Muscle of arm (tissue), 14 donors: ENCODE measurements at places on chromosomes 2 and 18.

- no peak for DNase-seq
Observed at GRCh38 chr2:20612925-20613916, 37.7 kb downstream of the HS1BP3 start.

DNA sequence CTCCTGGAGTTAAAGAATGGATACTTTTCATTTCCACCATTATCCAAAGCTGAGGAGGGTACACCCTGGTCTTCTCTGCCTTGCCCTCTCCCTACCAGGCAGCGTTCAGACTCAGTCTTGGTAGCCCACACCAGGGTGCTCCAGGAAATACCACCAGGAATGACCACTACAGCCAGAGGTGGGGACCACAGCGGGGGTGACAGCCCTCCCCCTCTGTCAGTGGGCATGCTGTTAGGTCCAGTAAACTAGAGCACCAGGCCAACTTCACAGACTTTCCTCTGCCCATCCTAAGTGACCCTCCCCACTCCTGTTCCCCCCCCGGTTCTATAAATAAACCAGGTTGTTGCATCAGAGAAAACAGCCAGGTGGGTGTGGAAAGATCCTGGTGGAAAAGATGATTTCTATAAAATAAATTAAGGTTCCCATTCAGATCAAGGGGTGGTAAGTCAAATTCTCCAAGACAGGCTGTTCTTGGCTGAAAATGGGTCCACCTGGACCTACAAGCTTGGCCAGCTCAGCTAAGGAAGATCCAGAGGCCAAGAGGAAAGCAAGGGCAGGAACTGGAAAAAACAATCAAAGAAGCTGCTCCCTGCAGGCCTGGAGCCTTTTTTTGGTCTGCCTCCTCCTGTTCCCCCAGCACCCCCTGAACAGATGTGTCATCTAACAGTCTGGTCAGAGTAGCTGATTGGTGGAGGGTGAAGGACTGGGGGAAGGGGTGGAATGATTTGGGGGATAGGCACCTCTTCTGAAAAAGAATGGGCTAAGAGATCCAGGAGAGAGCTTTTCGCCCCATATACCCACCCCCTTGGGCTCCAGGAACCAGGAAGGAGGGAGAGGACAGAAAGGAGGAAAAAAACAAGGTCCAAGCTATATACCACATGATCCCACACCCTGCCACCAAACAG is 2.3 kb downstream of the RAB11FIP5 start:
- peak; percentile 59 for DNase-seq

GRCh38 chr18:74715306-74715705 is 117.6 kb downstream of the ZNF407 start:
- no peak for DNase-seq

DNA sequence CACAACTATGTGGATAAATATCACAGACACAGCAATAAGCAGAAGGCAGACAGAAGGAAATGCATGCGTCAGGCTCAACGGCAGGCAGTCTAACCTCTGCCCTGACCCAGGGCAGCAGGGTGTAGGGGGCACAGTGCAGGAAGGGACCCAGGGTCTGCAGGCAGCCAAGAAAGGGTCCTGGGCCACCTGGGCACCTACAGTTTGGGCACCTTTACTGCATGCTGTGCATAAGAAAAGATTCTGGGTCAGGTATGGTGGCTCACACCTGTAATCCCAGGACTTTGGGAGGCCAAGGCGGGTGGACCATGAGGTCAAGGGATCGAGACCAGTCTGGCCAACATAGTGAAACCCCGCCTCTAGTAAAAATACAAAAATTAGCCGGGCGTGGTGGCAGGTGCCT is 17.7 kb downstream of the PASK start:
- DNase-seq, result no peak

- DNase-seq, result no peak
Observed at GRCh38 chr2:120831891-120832290, 96.2 kb downstream of the GLI2 start.

DNA sequence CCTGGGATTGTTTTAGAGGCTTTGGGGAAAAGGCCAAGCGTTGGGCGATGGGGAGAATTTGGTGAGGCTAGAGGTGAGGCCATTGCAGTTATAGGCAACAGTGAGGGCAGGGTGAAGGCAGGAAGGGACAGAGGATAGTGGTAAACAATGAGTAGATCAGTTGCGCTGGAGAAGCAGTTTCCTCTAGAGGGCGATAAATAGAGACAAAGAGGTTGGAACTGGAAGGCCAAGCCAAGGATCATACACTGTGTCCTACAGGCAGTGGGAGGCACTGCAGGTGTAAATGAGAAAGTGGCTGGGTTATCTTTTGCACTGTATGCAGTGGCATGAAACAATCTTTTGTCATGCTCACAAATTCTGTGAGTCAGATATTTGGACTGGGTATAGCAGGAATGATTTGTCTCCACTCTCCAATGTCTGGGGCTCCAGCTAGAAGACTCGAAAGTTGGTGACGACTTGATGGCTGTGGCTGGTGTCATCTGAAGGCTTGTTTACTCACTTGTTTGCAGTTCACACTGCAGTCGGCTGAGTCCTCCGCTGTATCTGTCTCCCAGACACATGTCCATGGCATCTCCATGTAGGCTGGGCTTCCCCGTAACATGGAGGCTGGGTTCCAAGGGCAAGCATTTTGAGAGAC is 82.1 kb downstream of the TNP1 start:
- no peak for DNase-seq

- no peak for DNase-seq
Observed at GRCh38 chr2:181483876-181484275, 26.7 kb downstream of the ITGA4 start.

DNA sequence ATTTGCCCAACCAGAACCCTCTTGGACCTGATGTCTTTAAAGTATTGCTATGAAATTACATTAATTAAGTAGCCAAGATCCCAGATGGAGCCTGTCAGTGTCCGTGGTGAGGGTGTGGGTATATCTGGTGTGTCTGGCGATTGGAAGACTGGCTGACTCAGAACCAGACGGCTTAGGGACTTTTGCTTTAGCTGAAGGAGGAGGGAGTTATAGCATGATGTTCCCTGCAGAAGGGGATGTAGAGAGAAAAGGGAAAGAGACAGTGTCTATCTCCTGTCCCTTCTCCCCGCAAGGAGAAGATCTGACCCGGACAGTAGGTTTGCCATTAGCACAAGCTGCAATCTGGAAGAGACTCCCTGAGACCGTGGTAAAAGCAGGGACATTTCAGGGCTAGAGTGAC is 60.6 kb downstream of the POU3F3 start:
- DNase-seq, result no peak

DNA sequence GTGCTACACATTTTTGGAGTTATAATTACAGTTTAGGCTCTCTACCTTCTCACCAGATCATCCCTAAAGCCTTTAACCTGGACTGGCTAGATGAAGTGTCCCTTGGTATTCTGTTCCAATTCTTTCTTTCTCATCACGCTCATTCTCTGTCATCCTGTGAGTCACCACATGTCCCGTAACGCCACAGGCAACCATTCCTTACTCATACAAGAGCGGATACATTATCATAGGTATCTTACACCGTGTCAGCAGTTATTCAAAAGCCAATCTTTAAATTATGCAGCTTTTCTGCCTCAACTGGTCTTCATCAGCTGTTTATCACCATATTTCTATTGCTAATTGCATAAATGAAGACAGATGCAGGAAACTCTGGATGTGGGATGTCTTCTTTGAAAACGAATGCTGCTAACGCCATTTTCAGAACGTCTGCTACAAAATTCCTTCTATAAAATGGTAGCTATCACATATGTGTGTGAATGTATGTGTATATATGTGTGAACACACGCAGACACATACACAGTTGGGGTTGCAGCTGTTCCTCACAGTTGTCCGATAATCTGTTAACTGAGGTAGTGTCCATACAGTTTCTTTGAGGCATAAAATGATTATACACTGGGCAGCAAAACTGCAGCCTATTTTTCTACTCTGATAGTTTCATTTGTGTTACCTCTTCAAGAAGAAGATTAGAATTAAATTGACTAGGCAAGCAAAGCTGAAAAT is 47.9 kb downstream of the EML6 start:
- no peak for DNase-seq

GRCh38 chr2:47221946-47222345 is 66.8 kb upstream of the STPG4 start:
- no peak for DNase-seq

GRCh38 chr2:48808311-48808710 is 52.8 kb upstream of the LHCGR start:
- no peak for DNase-seq

DNA sequence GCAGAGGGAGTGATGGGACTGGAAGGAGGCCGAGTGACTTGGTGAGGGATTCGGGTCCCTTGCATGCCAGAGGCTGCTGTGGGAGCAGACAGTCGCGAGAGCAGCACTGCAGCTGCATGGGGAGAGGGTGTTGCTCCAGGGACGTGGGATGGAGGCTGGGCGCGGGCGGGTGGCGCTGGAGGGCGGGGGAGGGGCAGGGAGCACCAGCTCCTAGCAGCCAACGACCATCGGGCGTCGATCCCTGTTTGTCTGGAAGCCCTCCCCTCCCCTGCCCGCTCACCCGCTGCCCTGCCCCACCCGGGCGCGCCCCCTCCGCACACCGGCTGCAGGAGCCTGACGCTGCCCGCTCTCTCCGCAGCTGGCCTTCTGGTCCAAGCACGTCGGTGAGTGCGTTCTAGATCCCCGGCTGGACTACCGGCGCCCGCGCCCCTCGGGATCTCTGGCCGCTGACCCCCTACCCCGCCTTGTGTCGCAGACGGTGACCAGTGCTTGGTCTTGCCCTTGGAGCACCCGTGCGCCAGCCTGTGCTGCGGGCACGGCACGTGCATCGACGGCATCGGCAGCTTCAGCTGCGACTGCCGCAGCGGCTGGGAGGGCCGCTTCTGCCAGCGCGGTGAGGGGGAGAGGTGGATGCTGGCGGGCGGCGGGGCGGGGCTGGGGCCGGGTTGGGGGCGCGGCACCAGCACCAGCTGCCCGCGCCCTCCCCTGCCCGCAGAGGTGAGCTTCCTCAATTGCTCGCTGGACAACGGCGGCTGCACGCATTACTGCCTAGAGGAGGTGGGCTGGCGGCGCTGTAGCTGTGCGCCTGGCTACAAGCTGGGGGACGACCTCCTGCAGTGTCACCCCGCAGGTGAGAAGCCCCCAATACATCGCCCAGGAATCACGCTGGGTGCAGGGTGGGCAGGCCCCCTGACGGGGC is 4.6 kb downstream of the PROC start:
- no peak for DNase-seq

- DNase-seq, result no peak
Observed at GRCh38 chr2:113877711-113878598, 11.9 kb upstream of the ACTR3 start.

GRCh38 chr2:66433945-66434678 is 813 bp upstream of the MEIS1 start:
- peak; percentile 76 for DNase-seq

DNA sequence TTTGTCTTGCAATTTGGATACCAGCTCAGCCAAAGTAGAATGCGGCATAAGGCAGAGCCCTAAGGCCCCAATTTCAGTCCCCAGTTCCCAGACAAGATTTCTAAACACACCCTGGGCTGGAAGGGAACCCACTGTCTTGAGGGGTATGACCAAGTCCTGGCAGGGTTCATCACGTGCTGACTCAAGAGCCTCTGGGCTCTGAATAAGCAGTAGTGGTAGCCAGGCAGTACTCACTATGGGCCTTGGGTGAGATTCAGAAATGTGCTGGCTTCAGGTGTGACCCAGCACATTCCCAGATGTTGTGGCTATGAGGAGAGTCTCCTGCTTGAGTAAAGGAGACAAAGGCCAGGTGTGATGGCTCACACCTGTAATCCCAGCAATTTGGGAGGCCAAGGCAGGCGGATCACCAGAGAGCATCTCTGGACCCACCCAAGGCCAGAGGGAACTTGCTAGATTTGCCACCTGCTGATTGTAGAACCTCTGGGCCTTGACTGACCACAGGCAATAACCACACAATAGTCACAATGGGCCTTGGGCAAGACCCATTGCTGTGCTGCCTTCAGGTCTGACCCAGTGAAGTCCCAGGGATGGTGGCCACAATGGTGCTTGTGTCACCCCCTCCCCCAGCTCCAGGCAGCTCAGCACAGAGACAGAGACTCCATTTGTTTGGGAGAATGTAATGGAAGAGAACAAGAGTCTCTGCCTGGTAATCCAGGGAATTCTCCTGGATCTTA is 74.9 kb downstream of the ATL2 start:
- no peak for DNase-seq

GRCh38 chr2:8488001-8488738 is 193.7 kb upstream of the ID2 start:
- no peak for DNase-seq

DNA sequence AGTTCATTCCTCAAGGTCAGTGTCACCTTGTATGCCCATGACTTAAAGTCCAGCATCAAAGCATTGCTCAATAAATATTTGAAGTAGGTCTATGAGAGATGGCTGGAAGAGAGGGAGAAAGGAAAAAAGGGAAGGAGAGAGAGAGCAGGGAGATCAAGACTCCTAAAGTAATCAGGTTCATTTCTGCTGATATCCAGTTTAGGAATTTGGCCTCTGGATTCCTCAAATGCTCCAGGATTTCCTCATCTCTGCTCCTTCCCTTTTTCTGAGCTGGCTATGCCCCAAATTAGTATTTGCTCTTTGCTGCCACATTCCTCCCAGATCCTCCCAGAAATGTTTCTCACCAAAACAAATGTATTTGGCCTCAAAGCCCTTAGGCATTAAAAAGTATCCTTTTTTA is 739.4 kb upstream of the CHAC2 start:
- no peak for DNase-seq

- DNase-seq, result no peak
Observed at GRCh38 chr2:221461901-221462300, 110.2 kb downstream of the EPHA4 start.

GRCh38 chr2:128487650-128488387 is 169.2 kb upstream of the HS6ST1 start:
- no peak for DNase-seq

- DNase-seq, result no peak
Observed at GRCh38 chr2:96800061-96801004, 15.7 kb upstream of the CNNM3 start.

GRCh38 chr2:225041207-225041850 is 939 bp downstream of the DOCK10 start:
- peak; percentile 58 for DNase-seq

DNA sequence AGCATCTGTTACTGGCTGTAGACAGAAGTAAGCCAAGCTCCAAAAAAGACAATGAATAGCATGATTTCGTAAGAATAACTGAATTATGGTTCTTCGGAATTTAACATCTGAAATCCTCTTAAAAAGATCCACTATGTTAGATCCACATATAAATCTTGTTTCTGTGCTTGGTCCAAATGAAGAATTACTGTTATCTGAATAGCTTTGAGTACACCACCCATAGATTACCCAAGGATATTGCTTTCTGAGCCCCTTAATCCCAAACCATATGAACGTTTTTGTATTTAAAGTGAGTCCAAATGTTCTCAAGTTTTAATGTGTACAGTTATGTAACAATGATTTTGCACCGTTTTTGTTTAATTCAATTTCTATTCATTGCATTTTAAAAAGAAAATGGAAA is 124.9 kb downstream of the DSC3 start:
- DNase-seq, result peak; percentile 3

- DNase-seq, result no peak
Observed at GRCh38 chr2:205462681-205463345, 219.5 kb upstream of the NRP2 start.

DNA sequence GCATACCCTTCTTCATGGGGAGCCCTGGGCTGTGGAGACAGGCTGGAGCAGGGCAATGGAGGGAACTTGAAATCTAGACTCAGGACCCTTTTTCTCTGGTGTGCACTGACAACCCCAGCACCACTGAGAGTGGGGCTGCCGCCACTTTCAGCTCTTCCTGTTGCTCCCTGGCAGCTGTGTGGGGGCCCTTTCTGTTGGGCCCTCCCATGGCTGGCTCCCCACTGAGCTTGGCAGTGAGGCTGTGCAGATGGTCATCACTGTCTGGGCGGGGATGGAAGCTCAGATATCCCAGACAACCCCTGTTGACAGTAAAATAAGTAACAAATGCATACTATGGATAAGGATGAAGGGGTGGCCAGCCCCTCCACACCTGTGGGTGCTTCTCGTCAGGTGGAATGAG is 6.7 kb downstream of the MYO7B start:
- DNase-seq, result no peak
